ENCODE measurements at places on chromosomes 1 and 21. TPM values are rescaled to one million over a fixed set of nuclear protein-coding genes. Genes with fewer than 3 reads are reported as not detected.

DNA sequence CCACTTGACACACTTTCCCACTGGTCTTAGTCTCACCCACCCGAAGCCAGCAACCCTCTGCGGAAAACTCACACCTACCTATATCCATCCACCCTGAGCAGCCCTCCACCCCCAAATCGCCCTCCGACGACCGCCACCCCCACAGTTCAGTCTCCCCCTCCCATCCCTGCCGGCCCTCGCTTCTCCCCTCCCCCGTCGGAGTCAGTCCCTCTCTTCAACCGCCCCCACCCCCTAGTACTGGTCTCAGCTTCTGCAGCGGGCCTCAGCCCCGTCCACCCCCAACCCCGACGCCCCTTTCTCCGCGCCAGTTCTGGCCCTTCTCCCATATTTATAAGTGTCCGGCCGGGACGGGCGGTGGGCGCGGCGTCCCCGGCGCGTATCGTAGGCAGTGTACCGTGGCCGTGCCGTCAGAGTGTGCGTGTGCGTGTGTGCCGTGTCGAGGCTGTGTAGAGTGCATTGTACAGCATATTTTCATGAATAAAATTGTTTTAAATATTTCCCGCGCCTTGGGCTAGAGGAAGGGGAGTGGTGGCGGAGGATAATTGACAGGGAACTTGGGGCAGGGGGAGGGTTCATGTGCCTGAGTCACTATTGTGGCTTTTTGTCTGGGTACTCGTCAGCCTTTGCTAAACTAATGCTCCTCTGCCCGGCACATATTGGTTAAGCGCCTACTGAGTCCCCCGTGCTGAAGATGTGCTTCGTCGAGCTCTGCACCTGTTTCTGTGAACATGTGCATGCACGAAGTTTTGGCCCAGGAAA is 22.0 kb downstream of the FOXO6 start:
- no peaks in the 10 kb centered on the region for H3K36me3 ChIP-seq
- no peak overlapping the region for H3K27ac ChIP-seq
- H3K4me1 ChIP-seq, result peaks cover 9% of the 10 kb centered on the region
- peak overlapping the region; percentile 64 for H3K4me3 ChIP-seq

DNA sequence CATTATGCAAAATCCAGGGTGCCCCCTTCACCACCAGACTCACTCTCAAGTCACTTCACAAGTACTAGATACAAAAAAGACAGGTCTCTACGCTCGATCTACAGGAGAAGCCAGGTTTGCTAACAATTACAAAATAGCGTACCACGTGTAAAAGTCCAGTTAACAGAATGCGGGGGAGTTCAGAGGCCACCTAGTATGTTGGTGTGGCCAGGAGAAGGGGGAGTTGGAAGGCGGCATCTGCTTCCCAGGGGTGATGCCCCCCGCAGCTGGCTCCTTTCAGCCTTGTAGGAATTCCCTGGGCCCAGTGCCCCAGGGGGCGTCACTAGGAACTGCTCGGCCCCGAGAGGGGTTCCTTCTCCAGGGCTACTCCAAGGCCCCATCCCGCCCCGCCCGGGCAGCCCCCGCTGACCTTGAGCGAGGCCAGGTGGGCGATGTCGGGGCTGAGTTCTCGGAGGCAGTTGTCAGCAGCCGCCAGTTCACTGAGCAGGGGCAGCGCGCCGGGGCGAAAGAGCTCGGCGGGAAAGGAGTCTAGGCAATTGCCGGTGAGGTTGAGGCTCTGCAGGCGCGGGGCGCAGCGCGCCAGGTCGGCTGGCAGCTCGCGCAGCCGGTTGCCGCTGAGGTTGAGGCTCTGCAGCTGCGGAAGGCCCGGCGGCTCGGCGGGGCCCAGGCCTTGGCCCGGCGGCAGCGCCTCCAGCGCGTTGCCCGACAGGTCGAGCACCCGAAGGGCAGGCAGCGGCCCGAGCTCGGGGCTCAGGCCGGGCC is 664 bp downstream of the LRRC47 start:
- DNase-seq, result no peak
- peaks cover 4% of the 10 kb centered on the region for H3K36me3 ChIP-seq
- H3K4me3 ChIP-seq, result peak overlapping the region; percentile 85

GRCh38 chr1:7363450-7363849 is 407.6 kb upstream of the VAMP3 start:
- no peaks in the 10 kb centered on the region for H3K4me1 ChIP-seq
- no peak for DNase-seq
- no peaks in the 10 kb centered on the region for H3K36me3 ChIP-seq
- H3K27me3 ChIP-seq, result no peaks in the 10 kb centered on the region
- no peak overlapping the region for H3K4me3 ChIP-seq
- H3K27ac ChIP-seq, result no peak overlapping the region

DNA sequence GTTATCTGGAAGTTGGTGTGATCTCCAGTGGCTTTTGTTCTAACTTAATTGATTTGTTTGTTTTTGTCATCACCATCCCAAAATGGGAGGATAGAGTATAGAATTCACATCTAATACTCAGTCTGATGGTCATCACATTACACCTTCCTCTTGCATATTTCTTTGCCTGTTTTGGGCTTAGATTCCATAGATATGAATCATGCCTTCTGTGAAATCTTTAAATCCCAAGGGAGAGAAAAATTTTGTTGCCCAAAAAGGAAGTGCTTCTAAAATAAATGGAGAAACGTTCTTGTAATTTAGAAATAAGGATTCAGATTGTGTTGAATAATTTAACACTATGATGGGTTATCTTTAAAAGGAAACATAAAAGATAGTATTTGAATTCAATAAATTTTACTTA is 446.0 kb upstream of the LRRC7 start:
- H3K4me3 ChIP-seq, result no peak overlapping the region
- H3K36me3 ChIP-seq, result no peaks in the 10 kb centered on the region
- H3K27ac ChIP-seq, result no peak overlapping the region
- no peaks in the 10 kb centered on the region for H3K27me3 ChIP-seq
- no peaks in the 10 kb centered on the region for H3K4me1 ChIP-seq

- no peaks in the 10 kb centered on the region for H3K27me3 ChIP-seq
- no peak overlapping the region for H3K4me3 ChIP-seq
- no peak for DNase-seq
Observed at GRCh38 chr21:37568916-37569315, 202.3 kb downstream of the DYRK1A start.

- no peak overlapping the region for H3K4me3 ChIP-seq
- H3K27ac ChIP-seq, result no peak overlapping the region
- H3K36me3 ChIP-seq, result no peaks in the 10 kb centered on the region
- DNase-seq, result no peak
- H3K4me1 ChIP-seq, result no peaks in the 10 kb centered on the region
Observed at GRCh38 chr21:22356663-22357062, 1358.5 kb downstream of the NCAM2 start.

DNA sequence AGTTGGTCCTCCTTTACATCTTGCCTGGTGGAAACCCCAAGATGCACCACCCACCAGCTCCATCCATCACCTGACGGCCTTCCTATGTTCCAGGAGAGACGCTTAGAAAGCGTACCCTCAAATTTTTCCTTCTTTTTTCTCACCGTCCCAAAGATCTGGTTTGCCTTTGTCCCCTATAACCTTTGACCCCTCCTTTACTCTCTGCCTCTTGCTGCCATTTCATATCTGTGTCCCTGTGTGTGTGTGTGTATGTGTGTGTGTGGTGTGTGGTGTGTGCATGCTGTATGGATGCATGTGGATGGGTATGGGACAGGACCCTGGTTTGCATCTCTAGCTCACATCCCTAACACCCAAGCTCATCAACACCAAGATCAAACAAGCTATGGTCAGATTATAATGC is 22.2 kb upstream of the IPO9 start:
- peaks cover 2% of the 10 kb centered on the region for H3K36me3 ChIP-seq
- no peak overlapping the region for H3K4me3 ChIP-seq
- H3K27me3 ChIP-seq, result no peaks in the 10 kb centered on the region
- no peak for DNase-seq
- H3K4me1 ChIP-seq, result no peaks in the 10 kb centered on the region

GRCh38 chr1:17287130-17287776 is 20.7 kb upstream of the PADI4 start:
- no peaks in the 10 kb centered on the region for H3K4me1 ChIP-seq
- no peak for DNase-seq
- no peak overlapping the region for H3K27ac ChIP-seq
- no peak overlapping the region for H3K4me3 ChIP-seq
- H3K36me3 ChIP-seq, result no peaks in the 10 kb centered on the region

DNA sequence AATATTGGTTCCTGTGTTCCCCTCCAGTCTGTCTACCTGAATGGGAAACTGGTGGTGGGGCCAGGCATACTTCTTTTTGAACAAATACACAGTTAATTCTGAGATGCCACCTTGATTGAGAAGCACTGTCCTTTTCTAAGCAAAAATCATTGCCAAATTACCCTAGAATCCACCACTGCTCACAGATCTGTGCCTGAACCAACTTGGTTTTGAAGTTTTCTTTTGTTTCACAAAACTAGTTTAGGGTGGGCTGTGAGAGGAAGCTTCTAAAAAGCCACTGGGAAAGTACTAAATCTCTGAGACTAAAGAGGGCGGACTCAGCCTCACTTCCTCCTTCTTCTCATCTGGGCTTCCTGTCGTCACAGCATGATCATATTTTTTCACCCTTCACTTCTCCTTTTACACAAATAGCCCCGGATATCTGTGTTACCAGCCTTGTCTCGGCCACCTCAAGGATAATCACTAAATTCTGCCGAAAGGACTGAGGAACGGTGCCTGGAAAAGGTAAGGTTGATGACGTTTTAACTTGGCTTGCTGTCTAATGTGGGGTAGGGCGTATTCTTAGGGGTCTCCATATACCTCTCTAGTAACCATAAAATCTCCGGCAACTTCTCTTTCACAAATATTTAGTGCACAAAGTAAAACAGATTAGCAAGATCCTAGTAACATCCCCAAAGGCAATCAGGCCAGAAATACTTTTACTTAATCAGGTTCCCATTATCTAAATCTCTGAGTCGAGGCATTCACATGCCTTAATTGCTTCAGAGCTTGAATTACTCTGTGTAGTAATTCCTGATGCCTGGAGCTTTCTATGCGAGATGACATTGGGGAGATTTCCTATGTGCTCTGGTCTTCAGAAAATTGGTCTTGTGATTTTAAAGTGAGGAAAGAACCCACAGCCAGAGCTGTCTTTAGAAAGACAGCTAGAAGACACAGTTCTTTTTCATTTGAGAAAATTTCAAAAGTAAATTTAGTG is at the start of gene CD53:
Gene CD53 (plus strand): TSS at position 404 of the 976 bp plus-strand sequence. CDS start 18,261 bp downstream, outside the sequence.
- H3K36me3 ChIP-seq, result peaks cover 35% of the 10 kb centered on the region
- H3K4me3 ChIP-seq, result peak within 1 kb of the TSS; percentile 98

DNA sequence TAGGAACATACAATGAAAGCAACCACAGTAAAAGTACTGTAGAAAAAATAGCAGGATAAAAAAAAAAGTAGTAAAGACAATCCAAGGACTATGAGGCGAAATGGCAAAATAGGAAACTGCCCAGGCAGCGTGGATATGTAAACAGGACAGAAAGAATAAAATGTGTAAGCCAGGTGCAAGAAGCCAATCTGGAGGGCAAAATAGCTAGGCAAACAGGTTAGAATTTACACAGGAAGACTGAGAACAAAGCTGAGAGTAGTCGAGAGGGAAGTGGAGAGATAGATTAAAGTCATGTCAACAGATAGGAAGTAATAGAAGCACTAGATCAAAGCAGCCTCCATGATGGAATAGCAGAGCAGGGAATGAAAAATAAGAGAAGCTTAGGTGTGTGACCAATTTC is 124.2 kb upstream of the B3GALT2 start:
- no peaks in the 10 kb centered on the region for H3K36me3 ChIP-seq

DNA sequence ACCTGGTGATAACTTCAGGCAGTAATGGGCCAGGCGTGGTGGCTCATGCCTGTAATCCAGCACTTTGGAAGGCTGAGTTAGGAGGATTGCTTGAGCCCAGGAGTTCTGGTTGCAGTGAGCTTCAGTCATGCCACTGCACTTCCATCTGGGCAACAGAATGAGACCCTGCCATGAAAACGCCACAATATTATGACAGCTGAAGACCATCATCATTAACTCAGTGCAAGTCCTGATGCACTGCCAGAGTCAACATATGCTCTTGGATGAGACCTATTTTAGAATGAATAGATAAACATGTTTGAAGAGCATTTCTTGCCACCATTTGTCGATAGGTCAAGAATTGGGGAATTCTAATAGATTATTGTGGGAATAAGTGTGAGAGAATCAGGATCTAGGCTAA is 26.4 kb downstream of the HENMT1 start:
- H3K4me1 ChIP-seq, result no peaks in the 10 kb centered on the region
- H3K36me3 ChIP-seq, result peaks cover 14% of the 10 kb centered on the region
- DNase-seq, result no peak
- H3K27me3 ChIP-seq, result no peaks in the 10 kb centered on the region
- H3K4me3 ChIP-seq, result no peak overlapping the region

- H3K27me3 ChIP-seq, result no peaks in the 10 kb centered on the region
- no peak for DNase-seq
- H3K36me3 ChIP-seq, result no peaks in the 10 kb centered on the region
- no peak overlapping the region for H3K27ac ChIP-seq
- no peak overlapping the region for H3K4me3 ChIP-seq
Observed at GRCh38 chr1:98278055-98278454, 357.2 kb upstream of the DPYD start.

The PTGFRN gene
- 14.2 TPM for total RNA-seq

The PLA2G2F gene
- total RNA-seq, result not detected

The OR2L13 gene
- not detected for total RNA-seq
